Activated CD8-positive, alpha-beta memory T cell treated with anti-CD3 and anti-CD28 coated beads for 48 hours (primary cell): ENCODE measurements at places on chromosomes 6 and 20.

GRCh38 chr6:63804381-63804956 is 168.9 kb downstream of the PHF3 start:
- DNase-seq, result no peak

GRCh38 chr20:35295674-35296073 is 3.4 kb upstream of the FAM83C start:
- DNase-seq, result no peak

DNA sequence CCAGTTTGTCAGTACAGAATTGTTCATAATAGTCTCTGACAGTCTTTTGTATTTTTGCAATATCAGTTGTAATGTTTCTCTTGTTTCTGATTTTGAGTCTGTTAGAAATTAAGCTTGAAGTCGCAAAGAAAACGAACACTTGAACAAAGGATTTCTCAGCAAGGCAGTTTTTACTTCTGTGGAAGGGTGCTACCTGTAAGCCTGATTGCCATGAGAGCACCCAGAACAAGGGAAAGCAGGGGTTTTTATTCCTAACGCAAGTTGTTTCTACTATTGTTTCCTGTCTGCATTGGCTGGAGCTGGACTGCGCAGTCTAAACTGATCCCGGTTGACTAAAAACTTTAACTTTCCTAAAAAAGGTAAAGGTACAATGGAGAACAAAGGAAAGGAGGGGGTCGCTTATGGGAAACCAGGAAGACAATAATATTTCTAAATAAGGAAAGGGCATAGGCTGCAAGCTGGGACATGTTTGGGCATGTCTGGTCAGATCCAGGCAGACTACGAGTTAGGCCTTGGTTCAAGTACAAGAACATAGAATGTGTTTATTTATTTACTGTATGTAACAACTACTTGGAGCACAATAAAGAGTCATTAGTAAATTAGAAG is 28.5 kb downstream of the HLA-B start:
- DNase-seq, result no peak

DNA sequence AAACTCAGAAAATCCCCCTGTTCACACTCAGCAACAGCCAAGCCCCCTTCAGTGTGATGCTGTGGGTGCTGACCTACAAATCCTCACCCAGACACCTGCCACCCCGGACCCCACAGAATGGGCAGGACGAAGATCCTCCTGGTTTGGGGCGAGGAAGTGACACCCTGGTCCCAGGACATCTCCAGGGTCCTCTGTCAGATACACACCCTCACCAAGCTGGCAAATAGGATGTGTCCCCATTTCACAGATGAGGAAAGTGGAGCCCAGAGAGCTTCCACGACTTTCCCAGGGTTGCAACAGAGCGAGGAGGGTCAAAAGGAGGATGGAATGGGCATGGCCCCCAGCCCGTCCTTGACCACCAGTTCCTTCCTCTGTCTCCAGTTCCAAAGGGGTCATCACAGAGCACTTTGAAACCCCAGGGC is 92.0 kb upstream of the AFDN start:
- DNase-seq, result no peak

GRCh38 chr6:126955621-126956020 is 162.8 kb upstream of the RSPO3 start:
- DNase-seq, result no peak

GRCh38 chr6:90863043-90863442 is 276.2 kb upstream of the MAP3K7 start:
- DNase-seq, result no peak

- DNase-seq, result no peak
These were observed 239.2 kb downstream of the TPBG start for GRCh38 chr6:82602776-82603175.

GRCh38 chr6:11328613-11329247 is 96.3 kb upstream of the NEDD9 start:
- DNase-seq, result no peak

GRCh38 chr6:80174900-80175572 is 68.6 kb downstream of the BCKDHB start:
- DNase-seq, result no peak

DNA sequence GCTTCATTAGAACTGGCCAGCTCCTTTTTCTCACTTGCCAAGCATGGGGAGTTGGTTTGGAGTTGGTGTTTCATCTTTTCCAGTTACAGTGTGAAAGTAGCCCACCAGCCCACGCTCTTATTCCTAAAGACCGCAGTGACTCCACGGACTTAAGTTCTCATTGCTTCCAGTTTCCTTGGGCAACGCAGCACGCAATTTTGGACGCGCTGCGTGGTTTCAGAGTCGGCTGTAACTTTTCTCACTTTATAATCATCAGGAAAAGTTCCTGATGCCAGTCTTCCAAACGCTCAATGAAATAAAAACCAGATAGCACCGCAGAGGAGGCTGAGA is 381 bp upstream of the PEX7 start:
- no peak for DNase-seq

DNA sequence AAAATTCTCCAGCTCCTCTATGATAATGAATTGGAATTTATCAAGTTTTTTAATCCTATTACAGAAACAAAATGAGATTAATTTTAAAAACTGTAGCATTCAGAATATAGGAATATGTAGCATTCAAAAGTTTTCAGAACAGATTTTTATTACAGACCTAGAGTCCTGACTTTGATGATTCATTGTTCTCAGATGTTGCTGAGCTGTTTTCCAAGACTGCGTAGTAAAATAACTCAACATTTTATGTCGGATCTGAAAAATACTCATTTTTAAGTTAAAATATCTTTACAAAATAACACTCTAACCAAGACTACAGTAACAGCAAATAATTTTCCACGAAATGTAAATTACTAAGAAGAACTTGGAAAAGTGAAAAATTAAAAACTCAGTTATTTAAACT is 67.1 kb downstream of the SYCP2 start:
- no peak for DNase-seq

DNA sequence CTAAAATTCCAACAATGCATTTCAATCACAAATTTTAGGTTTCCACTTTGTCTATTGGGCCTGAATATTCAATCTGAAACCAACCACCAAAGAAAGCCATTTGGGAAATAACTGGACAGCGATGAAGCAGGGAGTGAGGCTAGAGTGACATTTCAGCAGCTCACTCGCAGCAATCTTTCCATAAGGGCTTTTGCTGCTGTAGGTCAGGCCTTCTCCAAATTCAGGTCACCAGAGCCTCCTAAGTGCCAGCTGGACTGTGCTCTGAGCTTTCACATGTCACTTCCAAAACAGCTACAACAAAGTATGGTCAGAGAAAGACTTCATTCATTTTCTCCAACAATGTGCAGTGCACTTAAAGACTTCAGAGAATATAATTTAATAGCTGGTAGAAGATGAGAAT is 194.8 kb downstream of the FRK start:
- no peak for DNase-seq

DNA sequence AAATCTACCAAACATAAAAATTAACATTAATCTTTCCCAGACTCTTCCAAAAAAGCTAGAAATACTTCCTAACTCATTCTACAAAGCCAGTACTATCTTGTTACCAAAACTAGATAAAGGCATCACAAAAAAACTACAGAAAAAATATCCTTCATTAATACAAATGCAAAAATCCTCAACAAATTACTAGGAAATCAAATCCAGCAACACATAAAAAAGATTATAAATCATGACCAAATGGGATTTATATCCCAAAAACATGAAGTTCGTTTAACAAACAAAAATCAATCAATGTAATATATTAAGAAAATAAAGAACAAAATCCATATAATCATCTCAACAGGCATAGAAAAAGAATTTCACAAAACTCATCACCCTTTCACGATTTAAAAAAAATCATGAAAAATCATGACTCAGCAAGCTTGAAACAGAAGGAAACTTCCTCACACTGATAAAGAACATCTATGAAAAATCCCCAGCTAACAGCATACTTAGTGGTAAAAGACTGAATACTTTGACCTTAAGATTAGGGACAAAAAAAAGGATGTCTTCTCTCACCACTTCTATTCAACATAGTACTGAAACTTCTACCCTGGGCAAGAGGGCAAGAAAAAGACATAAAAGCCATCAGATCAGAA is 43.2 kb downstream of the RANBP9 start:
- DNase-seq, result no peak

DNA sequence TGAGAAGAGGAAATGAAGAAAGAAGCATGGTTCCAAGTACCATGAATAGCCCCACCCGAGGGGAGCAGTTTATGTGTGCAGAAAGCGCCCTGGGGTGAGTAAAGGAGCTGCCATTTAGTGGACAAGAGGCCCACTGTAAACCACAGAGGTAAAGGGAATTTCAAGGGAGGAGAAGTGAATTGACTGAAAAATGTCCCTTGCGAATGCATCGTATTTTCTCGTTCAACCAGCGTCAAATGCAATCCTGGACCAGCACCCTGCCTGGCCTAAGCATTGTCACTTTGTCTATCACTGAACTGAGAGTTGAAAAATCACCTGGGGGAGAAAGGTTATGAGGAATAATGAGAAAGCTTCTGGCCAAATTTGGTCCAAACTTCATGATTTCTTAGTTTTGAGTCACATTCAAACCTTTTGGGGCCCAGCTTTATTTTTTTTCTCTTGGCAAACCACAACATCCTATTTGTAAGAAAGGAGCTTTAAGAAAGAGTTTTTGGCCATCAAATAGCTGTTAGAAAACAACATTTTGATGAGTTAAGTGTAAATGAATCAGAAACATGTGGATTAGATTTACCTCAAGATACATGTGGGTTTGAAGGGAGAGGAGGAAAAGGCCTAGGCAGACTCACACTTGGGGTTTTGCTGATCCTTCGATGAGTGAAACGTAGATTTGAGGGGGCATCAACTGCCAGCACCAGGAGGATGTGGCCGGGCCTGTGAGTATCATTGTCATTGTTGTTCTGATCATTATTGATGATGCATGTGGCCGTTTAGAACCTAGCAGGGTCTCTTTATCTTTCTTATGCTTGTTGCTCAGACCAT is 214.0 kb downstream of the CLIC5 start:
- DNase-seq, result peak; percentile 33

DNA sequence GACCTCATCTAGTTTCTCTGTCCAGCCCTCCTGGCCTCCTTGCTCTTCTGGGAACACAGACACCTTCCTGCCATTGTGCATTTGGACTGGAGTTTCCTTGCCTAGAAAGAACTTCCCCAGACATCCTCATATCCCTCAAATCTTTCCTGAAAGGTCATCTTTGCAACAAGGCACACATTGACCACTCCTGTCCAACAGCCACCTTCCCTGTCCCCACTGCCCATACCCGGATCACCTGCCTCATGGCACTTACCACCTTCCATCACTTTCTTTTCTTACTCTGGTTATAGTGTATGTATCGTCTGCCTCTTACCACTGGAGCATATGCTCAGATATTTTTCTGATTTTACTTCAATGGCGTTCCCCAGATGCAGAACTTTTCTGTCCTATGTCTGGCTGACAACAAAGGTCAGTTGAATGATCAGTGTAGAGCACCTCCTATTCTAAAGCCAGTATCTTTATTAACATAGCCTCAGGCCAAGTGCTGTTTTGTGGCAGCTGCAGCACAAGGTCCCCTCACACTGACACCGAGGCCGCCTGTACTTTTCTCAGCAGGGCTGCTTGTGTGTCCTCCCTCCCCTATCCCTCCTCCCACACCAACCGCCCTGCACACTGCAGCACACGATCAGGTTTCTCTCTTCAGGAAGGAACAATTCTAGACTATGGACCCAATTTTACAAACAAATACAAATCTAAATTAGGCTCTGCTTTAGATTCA is 4.1 kb downstream of the HLA-C start:
- DNase-seq, result no peak

- DNase-seq, result no peak
These were observed 289.1 kb upstream of the PREP start for GRCh38 chr6:105691971-105692370.
